GM23338 (cell line): ENCODE measurements at places on chromosomes 11 and 22. TPM values are rescaled to one million over a fixed set of nuclear protein-coding genes. Genes with fewer than 3 reads are reported as not detected.

Gene CCS
- 53.2 and 60.7 TPM in 2 replicates for polyA plus RNA-seq

Gene OR52J3
- not detected in 2 replicates for polyA plus RNA-seq

Gene VPS37C
- polyA plus RNA-seq, result 8.7 and 8.8 TPM in 2 replicates

Gene CD151
- 62.9 and 64.4 TPM in 2 replicates for polyA plus RNA-seq

Gene BDNF
- polyA plus RNA-seq, result 4.2 and 5.2 TPM in 2 replicates

Gene DMC1
- 13.2 and 18.5 TPM in 2 replicates for polyA plus RNA-seq

Gene TALDO1
- polyA plus RNA-seq, result 402 and 411 TPM in 2 replicates

Gene FOLH1
- polyA plus RNA-seq, result 0.23 and 0.32 TPM in 2 replicates

Gene NAV2
- 23.4 and 26.0 TPM in 2 replicates for polyA plus RNA-seq

GRCh38 chr11:128862406-128862805, 4.7 kb downstream of the KCNJ1 start:
- DNase-seq, result no peak

DNA sequence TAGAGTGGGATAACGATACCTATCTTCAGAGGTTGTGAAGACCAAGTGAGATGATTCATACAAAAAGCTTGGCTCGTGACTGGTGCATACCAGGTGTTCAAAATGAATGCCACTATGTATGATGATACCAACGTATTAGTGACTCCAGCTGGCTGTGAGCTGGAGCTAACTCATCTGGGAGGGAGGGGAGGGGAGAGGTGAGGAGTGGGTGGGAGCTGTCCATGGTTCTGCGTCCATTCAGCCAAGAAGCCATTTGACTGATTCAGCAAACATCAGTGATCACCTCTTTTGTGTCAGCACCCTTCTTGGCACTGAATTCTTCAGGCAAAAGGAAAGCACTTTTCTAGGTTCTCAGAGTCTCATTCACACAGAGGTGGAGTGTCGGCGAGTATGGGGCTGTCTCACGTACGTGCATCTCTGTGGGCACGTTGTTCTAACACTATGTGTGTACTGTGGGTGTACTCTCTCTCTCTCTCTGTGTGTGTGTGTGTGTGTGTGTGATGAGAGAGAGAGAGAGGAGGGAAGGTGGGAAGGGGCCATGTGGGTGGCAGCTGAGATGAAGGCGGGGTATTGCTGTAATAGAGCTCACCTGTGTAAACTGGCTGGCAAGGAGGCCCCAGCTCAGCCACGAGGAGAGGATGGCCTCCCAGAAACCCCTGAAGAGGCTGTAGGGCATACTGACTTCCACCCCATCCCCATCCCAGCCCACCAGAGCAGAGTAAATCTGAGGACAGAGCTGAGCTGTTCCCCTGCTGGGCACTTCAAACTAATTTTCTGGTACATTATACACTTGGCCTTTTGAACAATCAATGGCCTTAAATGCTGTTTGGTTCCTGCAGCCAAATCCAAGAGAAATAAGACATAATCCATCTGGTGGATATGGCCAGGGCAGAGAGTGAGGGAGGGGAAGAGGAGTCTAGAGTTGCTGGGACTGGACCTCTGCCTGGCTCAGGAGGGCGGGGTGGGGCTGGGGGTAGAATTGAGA, 96.1 kb upstream of the THY1 start:
- peak; percentile 84 for DNase-seq

DNA sequence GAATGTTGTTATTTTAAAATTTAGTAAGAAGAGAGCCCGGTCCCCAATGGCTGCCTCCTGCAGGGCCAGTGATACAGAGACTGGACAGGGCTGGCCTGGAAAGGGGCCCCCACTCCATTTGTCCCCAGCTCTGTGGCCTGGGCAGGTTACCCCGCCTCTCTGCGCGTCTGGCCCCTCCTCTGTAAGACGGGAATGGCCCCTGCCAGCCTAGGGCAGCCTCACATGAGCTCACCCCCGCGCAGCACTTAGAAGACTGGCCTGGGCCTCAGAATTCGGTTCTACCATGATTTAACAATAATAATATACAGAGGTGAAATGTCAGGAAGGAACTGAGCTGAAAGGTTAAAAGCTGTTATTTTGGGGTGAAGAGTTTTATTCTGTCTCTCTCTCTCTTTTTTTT, 1.3 kb downstream of the APOBEC3G start:
- no peak for DNase-seq

DNA sequence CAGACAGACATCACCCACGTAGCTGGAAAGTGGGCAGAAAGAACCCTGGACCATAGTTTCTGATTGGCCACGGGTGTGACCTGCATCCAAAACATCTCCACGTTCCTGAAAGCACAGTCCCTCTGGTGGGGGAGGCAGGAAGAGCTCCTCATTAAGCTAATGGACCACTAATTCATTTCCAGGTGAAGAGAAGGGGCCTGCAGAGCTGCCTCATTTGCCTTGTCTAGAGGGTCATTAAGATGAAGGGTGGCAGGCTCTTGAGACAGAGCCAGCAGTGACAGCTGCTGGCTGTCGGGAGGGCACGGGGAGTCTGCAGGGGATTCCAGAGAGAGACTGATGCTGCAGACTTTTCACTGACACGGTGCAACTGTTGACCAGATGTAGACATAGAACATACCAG, 149.6 kb upstream of the OPCML start:
- DNase-seq, result peak; percentile 55

DNA sequence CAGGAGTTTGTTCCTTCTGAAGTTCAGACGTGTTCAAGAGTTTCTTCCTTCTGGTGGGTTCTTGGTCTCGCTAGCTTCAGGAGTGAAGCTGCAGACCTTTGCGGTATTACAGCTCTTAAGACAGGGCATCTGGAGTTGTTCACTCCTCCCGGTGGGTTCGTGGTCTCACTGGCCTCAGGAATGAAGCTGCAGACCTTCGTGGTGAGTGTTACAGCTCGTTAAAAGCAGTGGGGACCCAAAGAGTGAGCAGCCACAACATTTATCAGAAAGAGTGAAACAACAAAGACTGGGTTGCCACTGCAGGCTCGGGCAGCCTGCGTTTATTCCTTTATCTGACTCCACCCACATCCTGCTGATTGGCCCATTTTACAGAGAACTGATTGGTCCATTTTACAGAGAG, 373.1 kb downstream of the ETS1 start:
- no peak for DNase-seq

GRCh38 chr11:67195971-67196456, 70.3 kb upstream of the GRK2 start:
- DNase-seq, result peak; percentile 28

DNA sequence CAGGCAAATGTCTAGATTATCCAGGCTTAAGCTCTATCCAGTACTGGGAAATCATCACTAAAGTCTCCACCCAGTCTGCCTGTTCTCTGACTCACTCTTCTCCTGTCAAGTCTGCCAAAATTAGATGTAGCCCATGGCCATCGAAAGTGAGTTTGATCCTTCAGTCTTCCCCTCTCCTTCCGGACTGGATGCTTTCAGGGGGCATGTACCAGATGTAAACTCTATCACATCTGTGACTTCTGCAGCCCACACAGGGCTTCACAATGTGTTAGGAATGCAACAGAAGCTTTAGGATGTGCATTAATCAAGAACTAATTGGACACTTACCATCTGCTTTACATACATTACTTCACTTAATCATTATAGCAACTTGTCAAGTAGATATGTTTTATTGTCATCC, 12.3 kb downstream of the ME3 start:
- no peak for DNase-seq

DNA sequence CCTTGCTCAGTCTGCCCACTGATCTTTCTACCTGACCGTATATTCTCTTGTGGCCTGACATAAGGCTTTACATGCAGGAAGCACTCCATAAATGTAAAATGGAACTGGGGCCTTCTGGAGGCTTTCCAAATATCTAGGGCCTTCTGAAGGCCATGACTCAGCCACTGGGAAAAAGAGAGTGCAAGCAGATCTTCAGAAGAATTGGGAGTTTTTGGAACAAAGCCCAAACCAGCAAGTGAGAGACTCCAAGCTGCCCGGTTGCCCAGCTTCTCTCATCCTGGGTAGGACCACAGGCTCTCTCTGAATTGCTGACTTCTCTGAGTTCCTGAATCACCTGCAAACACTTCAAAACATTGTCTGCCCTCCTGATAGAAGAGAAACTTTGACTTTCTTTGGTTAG, 107.9 kb upstream of the BMAL1 start:
- DNase-seq, result no peak

DNA sequence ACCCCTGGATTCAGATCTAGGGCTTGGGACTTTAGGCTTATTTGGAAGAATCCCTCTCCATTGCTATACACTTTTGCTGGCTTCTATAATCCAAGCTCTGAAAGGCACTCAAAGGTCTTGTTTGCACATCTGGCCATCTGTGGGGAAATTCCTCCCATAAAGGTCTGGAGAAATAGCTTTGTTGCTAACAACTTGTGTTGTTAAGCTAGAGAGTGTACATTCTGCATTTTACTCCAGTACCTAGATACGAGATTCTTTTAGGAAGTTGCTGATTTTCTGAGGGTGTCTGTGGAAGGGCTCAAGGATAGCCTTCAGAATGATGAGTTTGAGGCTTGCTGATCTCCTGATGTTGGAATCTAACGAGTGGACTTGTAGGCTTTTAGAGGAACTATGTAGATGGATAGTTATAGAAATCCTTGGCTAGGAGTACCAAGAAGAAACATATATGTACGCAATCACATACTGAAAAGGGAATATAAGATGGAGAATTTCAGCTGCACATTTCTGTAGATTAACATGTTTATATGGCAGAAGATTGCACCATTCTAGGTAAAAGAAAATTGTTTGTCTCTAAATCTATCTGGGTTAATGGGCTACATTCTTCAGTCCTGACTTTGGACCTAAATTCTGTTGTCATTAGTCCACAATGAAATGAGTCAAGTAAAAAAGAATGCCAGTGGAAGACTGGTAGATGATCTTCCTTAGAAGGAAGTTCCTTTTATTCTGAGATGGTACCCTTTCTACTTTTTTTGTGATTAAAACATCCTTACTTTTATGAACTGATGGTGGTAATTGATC, 51.0 kb downstream of the UBASH3B start:
- DNase-seq, result no peak

DNA sequence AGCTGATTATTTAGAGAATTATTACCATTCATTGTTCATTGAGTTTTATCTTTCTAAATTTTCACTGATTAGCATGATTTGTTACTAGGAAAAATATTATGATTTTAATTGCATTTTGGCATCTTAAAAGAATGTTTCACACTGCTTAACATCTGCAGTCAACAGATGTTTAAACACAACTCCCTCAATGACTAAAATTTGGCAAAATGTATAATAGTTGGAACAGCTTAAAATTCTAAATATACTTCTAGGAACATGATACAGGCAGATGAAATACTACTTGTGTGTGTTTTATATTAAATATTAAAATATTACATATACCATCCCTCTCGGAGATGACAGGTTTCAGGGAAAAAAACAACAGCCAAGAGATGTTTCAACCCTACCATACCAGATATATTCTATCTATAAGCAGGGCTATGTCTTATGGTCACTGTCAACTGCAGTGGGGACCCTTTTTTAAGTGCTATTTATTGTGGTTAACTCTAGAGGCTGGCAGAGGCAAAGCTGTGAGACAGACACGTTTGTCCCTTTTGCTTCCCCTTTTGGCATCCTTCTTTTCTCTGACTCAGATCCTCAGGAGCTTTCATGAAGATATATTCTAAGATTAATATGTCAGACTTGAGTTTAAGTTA, 81.9 kb downstream of the BDNF start:
- DNase-seq, result no peak

GRCh38 chr11:102577182-102577581, 46.6 kb upstream of the MMP7 start:
- no peak for DNase-seq

DNA sequence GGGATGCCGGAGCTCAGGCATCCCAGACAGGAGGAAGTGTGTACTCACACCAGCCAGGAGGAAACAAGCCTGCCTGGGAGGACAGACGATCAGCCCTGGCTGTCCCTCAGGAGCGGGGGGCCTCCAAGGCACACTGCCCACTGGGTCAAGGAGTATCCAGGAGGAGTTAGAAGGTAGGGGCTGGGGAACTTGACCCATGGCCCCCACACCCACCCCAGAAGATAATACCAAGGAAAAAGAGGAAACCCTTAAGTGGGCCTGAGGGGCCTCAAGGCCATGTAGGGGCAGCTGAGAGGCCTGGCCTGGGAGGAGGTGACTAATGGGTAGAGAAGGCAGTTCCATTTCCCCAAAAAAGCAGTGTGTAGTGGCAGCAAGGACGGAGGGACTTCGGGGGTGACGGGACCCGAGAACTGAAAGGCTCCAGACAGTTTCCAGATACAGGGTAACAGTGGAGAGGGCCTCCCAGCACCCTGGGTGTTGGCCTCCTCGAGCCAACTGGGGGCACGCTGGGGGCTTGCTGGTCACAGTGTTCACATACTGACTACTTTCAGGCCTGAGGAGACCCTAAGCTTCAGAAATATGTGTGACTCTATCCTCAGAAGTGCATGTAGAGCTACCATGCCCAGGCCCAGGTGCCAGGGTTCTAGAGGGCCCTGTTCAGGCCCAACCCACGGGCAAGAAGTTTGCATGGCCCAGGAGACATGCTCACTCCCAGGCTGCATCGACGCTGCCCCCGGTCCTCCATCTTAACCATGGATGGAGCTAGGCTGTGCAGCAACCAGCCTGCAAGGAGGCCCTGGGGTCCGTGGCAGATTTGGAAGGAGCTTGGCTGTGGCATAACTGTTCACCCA, 75.7 kb upstream of the PITPNB start:
- DNase-seq, result no peak

DNA sequence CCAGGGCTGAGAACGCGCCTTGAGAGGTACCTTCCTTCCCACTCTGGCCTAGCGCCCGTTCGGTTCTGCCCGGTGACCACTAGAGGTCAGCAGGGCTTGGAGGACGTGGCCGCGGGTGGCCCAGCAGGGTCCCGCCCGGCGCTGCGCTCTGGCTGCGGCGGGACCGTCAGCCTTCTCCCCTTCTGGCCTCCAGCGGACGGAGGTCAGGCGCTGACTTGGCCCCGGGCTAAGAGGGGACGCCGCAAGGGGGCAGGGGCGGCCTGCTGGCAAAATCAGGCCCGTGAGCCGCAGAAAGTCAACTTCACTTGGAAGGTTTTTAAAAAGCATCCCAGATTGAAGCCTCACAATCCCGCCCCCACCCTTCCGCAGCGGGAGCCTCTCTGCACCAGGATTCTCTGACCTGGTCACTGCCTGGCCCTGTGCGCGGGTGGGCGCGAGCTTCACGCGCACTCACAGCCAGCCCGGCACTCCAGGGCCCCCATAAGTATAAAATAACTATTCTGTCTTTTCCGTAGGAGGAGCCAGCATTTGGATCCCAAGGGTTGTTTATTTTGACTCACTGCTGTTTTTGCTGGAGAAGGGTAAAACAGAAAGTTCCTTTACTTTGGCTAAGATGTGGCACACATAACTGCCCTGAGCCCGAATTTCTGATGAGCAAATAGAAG, 23.2 kb upstream of the ZBTB16 start:
- DNase-seq, result peak; percentile 94

GRCh38 chr22:34687116-34687515, 378.8 kb upstream of the ISX start:
- DNase-seq, result no peak
